AG04449 (cell line): ENCODE measurements at places on chromosomes 2 and 18.

- DNase-seq, result no peak
These were observed 140.2 kb downstream of the TGIF1 start for GRCh38 chr18:3590096-3590630.

DNA sequence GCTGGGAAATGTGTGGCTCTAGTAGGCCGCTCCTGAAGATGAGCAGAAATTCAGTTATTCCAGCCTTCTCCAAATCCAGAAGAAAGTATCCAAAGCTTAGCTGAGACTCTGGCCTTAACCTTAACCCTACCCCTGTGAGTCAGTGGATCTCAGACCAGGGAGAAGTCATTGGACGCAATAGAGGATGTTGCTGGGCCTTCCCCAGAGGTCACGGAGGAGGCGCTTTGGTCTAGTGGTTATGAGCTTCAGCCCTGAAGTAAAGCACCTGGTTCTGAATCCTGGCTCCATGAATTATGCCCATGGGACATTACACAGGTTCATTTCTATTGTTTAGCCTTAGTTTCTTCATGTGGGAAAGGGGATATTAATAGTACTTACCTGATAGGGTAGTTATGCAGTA is 24.0 kb downstream of the PKDCC start:
- no peak for DNase-seq

DNA sequence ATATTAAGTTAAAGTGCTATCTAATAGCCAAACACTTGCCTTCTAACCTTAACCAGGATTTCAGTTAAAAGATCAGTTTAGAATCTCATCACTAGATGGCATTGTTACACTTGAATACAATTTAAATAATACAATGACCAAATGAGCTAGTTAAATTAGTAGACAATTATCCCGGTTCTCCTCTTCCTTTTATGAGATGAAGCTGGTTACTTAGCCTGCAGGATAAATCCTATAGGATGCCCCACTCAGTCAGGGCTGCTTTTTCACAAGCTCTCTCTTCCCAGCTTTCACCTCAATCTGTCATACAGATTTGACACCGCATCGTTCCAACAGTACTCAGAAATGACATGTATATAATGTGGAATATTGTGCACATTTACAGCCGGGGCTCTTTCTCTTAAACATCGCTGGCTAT is 678.8 kb downstream of the KCNJ3 start:
- DNase-seq, result no peak

- no peak for DNase-seq
These were observed 3.1 kb downstream of the TWIST2 start for GRCh38 chr2:238851026-238851425.

DNA sequence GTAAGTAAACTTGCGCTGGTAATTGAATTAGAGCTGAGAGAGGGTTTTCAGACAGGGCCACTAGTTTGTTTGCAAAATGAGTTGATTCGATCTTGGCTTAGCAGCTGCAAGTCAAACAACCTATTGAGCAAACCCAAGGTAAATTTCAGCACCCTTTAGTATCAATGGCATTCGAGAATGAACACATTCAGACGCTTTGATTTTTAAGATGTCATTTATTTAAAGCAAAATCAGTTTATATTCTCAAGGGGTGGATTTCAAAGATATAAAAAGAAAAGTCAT is 44.2 kb downstream of the TGIF1 start:
- no peak for DNase-seq

- DNase-seq, result no peak
These were observed 1.0 kb downstream of the HDLBP start for GRCh38 chr2:241314226-241315092.

GRCh38 chr18:79875531-79875919 is 75.9 kb downstream of the SLC66A2 start:
- DNase-seq, result no peak

DNA sequence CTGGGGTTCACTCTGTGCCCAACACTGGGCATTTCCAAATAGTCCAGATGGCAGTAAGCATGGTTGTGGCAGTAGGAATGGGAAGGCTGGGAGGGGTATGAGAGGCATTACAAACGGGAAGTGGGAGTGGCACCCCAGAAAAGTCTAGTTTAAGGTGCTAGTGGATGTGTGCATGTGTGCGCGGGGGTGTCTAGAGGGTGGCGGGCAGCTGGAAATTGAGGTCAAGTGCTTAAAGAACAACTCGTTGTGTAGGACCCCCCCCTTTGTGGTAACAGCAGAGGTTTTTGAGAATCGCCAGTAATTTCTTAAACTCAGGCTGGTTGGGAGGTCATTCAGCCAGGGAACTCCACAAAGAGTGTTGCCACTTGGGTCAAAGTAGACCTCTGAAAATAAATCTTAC is 69.9 kb downstream of the RHBDD1 start:
- no peak for DNase-seq

GRCh38 chr18:59842947-59843346 is 56.8 kb upstream of the PMAIP1 start:
- no peak for DNase-seq

DNA sequence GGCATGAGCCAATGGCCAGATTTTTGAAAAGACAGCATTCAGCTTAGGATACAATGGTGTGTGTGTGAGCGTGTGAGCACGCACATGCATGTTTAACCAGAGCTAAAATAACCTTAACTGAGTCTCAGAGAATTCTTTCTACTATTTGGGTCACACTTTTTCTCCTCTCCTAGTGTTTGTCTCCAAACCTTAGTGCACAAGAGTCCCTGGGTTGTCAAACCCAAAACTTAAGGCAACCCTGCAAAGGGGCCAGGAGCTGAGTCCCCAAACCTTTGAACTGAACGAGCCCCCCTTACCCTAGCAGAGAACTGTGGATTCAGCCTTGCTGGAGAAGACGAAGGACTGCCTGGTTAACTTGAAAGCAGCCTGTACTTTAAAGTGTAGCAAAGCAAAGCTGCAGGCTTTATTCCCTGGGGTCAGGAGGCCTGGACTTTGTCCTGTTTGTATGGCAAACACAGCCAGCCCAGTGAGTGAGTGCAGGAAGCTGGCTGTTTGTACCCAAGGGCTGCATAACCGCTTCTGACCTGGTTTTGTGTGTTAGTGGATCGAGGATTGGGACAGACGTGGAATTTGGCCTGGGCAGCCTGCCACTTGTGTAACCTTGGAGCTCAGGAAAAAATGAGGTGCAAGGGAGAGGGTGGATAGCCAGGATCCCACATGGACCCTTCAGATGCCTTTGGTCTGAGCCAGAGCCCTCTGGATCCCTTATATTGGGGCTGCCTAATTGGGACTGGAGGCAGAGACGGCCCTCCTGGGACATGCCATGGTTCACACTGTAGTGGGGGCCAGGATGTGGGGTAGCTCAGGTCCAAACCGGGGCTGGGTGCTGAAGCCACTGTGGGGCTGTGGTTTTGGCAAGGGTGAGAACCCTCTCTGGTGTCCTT is 6.4 kb upstream of the PSMD1 start:
- no peak for DNase-seq

DNA sequence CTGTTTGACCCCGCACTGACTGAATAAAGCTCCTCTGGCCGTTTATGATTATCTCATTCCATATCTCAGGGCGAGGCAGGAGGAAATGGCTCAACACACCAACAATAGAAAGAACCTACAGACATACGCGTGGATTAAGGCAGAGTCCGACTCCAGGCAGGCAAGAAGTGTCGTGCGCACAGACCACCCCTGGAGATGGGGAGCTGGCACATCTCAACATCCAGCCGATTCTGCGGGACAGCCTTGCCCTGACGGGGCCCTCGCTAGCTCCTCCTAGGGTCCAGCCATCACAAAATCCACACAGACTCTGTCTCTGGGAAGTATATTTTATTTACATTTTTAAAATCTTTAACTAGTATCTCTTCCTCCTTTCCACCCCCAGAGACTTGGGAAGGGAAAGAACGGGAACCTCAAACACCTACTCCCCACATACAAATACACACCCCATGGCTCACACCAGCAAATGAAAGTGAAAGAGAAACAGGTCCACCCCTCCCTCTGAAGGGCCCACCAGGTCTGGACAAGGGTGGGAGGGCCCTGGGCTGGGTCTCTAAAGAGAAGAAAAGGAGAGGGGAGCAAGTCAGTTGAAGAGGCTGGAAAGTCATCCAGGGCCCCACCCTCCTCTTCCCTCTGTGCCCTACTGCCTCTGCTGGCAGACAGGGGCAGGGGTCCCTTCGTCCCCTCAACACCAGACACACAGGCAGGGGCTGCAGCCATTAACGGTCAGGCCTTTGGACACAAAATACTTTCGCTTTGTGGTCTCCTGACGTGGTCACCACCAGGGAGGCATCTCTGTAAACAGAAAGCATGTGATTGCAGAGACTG is 3.2 kb downstream of the GPBAR1 start:
- no peak for DNase-seq

- no peak for DNase-seq
These were observed 246.8 kb upstream of the RASGRP3 start for GRCh38 chr2:33229646-33230045.

- DNase-seq, result no peak
These were observed 226.0 kb downstream of the TGIF1 start for GRCh38 chr18:3675994-3676393.

GRCh38 chr2:120759543-120760331 is 24.1 kb downstream of the GLI2 start:
- DNase-seq, result no peak

DNA sequence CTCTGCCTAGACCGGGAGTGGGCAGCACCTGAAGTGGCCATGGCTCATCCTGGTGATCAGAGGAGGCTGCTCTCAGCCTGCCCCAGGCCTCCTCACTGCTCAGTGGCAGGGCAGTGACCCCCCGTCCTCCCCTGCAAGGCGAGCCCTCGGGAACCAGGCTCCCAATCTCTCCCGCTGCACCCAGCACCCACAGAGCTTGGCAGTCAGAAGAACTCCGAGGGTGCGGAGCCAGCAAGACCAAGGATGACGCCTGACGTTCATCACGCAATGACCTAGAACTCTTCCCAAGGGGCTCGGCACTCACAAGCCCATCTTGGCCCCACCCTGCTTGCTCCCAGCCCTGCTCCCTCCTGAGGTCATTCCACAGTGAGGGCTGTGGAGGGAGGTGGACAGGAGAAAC is 189.8 kb upstream of the SALL3 start:
- no peak for DNase-seq

DNA sequence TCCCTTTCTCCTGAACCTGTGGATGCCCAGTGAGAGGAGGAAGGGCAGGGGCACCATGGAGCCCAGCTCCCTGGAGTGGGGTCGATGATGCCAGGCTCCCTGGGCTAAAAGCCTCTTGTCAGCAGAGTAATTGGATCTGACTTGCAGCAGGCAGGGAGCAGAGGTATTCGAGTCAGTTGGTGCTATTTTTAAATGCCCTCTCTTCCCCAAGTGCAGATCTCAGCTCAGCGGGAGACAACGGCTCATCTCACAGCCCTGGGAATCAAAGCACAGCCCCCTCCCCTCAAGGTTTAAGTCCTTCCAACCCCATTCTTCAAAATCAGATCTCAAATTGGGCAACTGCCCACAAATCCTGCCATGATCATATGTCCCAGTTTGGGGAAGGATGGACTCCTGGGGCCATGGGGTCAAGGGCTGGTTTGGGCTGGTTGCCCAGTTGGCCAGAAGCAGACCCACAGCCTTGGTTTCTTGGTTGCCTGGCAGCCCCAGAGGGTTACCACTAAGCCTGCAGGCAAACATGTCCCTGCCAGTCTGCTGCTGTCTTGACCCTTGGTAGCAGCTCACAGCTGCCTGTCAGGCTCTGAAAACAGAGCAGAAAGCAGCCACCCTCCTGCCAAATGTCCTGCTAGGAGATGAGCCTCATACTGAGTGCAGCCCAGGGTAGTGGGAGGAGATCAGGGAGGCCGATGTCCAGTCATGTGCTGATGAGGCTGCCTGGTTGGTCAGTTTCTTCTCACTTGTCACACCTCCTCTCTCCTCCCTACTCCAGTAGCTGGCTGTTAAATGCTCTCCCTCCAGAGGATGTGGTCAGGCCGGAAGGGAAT is 244.9 kb downstream of the LOXHD1 start:
- DNase-seq, result no peak

- no peak for DNase-seq
These were observed 120.6 kb upstream of the FBXO11 start for GRCh38 chr2:48026865-48027264.

DNA sequence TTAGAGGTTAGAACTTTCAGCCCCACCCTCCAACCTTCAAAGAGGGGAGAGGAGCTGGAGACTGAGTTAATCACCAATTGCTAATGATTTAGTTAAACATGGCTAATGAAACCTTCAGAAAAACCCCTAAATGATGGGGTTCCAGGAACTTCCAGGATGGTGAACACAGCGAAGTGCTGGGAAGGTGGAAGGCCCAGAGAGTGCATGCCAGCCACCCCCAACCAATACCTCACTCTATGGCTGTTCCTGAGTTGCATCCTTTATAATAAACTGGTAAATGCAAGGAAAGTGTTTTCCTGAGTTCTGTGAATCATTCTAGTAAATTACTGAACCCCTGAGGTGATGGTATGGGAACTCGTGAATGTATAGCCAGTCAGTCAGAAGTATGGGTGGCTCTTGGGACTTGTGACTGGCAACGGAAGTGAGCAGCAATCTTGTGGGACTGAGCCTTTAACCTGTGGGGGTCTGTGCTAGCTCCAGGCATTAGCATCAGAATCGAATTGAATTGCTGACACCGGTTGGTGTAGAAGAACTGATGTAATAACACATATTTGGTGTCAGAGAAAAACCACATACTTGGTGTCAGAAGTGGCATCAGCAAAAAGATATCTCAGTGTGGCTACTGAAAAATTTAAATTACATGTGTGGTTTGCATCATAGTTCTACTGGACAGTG is 37.4 kb downstream of the NPHP1 start:
- no peak for DNase-seq

DNA sequence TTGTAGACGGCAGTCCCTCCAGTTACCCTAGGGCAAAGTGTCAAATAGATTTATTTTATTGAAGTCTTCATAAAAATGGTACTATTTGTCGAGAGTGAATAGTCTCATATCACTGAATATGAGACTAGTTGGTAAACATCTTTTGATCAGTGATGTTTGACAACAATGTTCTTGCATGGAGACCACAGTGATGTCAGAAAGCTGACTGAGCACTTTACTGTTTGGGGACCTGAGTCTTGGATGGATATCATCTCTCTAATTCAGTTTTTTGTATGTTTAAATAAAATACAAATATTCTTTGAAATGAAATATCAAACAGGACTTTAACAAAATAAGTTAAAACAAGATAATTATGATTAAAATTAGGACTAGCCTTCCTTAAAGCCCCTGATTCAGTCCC is 1315.4 kb upstream of the NRXN1 start:
- no peak for DNase-seq

GRCh38 chr2:233655043-233655442 is 16.7 kb upstream of the UGT1A9 start:
- DNase-seq, result no peak

DNA sequence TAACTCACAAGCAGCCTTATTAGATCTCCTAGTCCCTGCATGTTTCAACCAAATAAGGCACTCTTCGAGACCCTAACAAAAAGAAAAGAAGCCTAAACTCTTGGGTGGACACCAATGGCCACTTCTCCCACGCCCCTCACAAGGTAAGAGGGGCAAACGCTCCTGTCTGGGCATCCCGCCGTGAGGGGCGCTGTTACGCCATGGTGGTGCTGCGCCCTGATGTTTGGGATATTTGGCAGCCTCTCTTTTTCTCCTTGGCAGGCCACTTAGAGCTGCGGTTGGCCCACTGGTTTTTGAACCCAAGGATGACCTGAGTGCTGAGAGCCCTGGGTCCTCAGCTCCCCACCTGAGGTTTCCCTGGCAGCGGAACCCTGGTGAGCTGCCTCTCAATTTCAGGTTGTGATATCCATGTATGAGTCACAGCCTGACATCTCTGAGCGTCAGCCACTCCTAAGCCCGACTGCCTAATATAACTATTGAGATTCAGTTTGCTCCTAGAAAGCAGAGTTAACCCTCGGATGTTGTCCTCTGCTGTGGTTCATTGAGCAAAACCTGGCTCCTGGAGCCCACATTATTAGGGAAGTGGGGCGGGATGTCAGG is 103.3 kb downstream of the COL6A3 start:
- no peak for DNase-seq

GRCh38 chr2:20544153-20544747 is 97.4 kb downstream of the RHOB start:
- DNase-seq, result no peak
